H1 (cell line): ENCODE measurements at places on chromosomes 6 and 20.

DNA sequence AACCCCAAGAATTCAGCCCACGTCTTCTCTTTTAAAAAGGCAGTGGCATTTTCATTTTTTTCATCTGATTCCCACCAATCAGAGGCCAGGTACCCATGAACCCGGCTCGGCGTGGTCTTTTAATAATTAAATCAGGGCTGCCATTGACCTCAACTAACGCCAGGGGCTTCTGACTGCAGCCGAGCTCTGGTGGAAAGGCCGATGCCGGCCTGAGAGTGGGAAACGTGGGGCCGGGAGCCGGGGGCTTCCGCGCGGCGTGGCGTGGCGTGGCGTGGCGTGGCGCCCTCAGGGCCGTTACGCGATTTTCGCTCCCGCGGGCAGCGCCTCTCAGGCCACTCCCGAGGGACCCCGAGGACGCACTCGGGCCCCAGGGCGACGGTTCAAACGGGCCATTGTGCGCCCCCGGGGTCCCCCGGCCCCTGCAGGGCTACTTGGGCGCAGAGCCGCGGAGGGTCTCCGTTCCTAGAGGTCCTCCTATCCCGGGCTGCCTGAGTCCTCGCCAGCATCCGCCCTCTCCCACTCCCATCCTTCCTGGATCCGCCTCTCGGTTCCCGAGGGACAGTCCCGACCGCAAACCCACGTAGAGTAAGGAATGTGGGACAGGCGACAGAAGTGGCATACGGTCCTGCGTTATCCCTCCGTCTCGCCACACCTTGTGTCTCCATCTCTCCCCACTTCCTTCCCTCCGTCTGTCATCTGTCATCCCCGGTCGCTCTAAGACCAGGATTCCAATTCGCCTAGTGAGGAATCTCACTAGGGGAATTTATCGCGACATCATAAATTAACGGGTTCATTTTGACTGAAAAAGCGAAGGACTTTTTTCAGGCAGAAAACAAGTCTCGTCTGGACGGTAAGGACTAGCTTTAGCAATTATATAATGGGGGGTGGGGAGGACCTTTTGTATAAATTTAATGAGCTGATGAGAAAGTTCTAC is 876 bp upstream of the TBPL1 start:
- DNase-seq, result peak; percentile 76

DNA sequence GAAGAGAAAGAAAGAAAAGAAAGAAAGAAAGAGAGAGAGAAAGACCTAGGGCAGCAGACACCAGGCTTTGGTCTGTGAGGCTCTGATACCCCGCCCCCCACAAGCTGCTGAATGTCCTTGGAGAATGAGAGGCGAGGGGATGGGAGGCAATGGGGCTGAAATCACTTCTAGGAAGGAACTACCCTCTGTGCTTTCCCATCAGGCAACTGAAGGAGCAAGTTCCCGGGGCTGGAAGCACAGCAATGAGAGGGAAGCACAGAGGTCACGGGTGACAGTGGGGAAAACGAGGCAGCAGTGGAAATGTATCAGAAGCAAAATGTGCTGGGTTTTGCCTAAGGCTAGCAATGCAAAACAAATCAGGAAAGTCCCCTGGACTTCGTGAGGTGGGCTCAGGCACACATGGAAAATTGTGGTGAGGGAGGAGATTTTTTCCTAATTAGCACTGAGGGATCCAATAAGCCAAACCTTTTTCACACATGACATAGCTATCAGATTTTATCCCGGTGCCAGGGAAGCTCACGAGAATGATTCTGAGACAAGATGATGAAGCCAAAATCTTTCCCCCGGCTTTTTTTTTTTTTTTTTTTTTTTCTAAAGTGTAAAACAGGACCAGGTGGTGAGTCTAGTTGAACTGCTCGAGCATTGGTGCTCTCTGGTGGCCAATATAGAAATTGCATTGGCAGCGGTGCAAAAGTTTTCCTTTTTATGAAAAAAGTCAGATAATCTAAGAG is 16.8 kb upstream of the ARFGEF2 start:
- no peak for DNase-seq

DNA sequence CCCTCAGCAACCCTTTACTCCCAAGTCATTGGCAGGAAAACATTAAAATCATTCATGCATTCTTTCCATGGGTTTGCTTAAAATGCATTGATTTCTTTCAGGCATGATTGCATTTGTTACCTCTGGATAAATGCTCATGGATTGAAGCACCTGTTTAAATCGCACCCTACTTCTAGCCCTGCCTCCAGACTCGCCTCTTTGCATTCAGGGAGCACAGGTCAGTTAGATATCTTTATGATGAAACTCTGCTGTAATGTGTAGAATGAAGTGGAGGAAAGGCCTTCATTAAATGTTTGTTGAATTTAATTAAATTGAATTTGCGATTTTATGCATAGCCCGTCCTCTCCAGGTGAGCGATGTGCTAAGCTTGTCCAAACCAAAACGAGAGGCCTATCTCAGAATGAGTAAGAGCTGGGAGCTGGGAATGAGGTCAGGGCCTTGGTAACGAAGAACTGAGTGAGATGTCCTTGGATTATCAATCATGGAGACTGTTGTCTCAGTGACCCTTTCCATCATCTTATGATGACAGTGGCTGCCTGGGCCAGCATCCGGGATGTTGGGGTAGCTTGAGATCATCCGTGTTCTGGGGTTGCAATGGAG is 210.1 kb downstream of the SYNDIG1 start:
- DNase-seq, result no peak

DNA sequence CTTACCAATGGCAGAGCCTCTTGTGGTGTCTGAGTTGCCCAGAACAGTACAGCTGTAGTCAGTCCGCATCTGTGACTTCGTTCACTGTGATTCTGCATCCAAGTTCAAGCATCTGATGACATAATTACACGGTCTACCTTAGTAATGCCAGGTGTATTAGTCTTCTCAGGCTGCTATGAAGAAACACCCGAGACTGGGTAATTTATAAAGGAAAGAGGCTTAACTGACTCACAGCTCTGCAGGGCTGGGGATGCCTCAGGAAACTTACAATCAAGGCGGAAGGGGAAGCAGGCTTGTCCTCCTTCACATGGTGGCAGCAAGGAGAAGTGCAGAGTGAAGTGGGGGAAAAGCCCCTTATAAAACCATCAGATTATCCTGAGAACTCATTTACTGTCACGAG is 163.9 kb upstream of the SULF2 start:
- DNase-seq, result no peak

GRCh38 chr6:170266061-170266825 is 24.6 kb downstream of the DLL1 start:
- DNase-seq, result no peak

GRCh38 chr6:87806099-87806498 is 104.1 kb upstream of the AKIRIN2 start:
- DNase-seq, result no peak

- no peak for DNase-seq
These were observed 806 bp downstream of the KCNQ2 start for GRCh38 chr20:63471717-63471980.

GRCh38 chr20:41497186-41497895 is 120.8 kb downstream of the CHD6 start:
- no peak for DNase-seq

DNA sequence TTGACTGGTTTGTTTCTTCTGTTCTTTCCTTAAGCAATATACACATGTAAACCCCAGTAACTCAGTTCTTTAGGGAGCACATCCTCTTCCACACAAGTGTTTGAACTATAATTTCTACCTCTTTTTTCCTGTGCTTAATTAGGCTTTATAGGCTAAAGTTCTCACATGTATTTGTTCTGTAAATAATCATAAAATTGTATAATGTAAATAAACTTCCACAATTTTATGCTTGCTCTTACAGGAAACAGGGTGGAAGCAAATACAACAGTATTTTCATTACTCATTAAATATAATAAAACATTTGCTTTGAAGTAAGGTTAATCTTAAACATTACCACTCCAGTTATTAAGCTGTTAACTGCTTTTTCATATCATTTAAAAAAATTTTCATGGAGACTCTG is 26.9 kb downstream of the GPRC6A start:
- DNase-seq, result no peak

- peak; percentile 30 for DNase-seq
These were observed 121.3 kb downstream of the JPH2 start for GRCh38 chr20:44065401-44066340.

DNA sequence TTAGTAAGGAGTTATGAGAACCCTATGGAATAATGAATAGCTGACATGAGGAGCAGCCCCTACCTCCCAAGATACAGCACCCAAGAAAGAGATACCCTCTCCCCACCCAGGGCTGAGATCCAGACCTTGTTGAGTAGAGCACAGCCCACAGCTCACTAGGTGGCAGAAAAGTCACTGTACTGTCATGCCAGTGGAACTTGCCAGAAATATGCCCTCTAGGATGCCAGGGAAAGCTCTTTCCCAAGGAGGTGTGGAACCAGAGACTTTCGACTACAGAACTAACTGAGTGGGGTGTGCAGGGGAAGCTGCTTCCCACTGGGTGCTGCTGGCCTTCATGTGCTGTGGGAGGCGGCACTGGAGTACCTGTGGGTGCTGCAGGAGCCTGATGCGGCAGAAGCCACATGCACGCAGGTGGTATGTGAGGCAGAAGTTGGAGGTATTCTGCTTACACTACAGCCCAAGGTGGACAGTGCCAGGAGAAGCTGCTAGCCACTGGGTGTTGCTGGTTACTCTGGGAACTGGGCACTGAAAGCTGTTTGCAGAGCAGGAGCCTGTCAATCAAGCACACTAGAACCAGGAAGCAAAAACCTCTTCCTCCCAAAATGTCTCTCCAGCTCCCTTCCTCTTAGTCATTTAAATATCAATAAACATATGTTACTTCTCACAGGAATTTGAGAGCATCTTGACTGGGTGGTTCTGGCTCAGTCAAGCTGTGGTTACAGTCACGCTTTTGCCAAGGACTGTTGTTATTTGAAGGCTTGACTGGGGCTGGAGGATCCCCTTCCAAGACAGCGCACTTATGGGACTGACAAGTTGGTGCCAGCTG is 17.8 kb downstream of the ARMC12 start:
- DNase-seq, result no peak

DNA sequence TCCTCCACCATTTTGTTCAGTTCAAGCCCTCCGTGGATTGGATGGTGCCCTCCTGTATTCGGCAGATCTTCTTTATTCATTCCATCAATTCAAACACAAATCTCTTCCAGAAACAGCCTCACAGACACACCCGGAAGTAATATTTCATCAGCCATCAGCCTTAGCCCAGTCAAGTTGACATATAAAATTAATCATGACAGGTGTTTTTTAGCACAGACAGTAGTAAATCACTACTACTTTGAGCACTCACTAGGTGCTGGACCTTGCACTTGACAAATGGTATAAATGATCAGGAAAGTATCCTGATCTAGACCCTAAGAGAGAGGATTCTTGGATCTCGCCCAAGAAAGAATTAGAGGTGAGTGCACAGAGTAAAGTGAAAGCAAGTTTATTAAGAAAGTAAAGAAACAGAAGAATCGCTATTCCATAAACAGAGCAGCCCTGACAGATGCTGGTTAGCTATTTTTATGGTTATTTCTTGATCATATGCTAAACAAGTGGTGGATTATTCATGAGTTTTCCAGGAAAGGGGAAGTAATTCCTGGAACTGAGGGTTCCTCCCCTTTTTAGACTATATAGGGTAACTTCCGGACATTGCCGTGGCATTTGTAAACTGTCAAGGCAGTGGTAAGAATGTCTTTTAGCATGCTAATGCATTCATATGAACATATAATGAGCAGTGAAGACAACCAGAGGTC is 194.6 kb upstream of the LAMP5 start:
- no peak for DNase-seq

DNA sequence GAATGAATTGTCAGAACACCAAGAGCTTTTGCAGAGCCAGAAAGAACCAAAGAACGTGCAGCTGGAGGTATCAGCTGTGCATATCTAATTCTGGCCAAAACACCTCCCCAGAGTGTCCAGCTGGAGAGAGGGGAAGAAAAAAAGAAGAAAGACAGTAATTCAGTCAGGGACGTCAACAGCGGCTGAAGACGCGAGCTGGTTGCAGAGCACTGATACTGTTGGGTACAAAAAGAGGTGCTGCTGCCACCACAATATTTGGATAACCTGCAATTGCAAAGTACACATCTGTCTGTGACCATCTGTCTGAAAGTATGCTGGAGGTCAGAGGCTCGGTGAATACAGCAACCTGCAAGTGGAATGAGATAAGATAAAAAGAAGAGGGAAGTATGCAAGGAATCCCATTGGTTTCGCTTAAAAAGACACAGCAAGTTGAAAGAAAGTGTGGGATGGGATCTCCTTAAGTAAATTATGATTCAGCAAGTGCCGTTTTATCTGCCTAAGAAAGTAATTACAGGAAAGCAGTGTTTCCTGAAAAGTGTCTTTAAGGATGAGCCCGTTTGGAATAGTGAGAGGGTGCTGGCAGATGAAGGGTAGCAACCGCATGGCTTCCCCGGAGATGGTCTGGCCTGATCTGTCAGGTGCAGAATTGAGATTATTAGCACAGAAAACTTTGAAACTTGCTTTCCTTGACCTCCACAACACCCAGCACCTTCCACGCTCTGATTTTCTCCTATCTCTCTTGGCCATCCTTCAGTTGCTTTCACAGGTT is 189.9 kb upstream of the PRDM1 start:
- no peak for DNase-seq
